Hematopoietic multipotent progenitor cell (in vitro differentiated cells): ENCODE measurements at places on chromosomes 11 and 22.
A peak's percentile ranks its signal among the peaks of the same experiment; 100 is the strongest.

DNA sequence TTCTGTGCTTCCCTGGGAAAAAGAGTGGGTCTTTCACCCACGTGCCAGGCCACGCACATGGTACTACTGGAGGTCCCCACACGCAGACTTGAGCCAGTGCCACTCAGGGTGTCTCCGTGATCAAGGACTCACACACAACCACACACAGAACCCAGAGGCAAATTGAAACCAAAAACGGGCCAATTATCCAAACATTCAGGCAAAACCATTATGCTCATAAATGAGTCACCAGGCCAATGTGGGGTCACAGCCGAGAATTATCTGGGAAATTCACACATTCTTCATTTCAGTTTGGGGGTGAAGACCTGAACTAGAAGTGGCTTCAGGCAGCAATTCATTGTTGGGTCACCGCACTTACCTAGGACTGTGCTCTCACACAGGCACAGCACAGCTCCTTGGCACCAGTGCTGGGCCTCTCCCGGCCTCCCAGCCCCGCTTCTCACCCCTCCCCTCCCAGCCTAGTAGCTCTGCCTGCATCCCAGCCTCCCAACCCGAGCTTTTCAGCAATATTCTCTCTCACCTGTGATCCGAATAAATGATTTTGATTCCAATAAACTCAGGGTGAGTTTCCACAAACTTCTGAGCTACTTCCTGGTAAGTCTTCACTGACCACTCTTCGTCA lies 28.0 kb downstream of the ADA2 start:
- no peak for DNase-seq

DNA sequence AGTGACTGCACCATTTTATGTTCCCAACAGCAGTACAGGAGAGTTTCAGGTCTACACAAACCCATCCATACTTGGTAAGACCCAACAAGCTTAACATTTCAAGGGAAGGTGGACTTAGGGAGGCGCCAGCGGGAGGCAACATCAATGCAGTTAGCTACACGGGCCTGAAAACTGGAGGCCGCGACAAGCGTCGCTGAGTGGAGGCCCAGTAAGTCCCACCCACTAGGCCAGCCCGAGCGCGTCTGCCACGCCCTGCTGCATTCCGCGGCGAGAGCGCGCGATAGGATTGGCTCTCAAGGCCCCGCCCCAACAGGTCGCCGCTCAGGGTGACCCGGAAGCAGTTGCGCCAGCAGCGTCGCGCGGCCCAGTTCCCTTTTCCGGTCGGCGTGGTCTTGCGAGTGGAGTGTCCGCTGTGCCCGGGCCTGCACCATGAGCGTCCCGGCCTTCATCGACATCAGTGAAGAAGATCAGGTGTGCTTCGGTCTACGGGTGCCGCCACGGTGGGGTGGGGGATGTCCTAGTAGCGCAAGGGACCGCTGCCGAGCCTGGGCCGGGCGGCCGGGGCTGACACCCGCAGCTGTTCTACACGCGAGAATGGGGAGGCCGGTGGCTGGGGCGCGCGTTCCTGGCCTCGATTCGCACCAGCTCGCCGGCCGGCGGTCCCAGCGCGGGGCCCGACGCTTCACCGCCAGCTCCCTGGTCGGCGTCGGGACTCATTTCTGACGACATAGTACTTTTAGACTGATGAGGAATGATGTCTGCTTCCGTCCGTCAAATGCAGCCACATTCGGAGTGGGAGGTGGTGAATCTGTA lies at the start of gene EIF3M:
Gene EIF3M, plus strand, starts transcription at position 373 of the 813 bp plus-strand sequence. Its CDS starts 57 bp downstream, at position 430.
- DNase-seq = peak; percentile 86

GRCh38 chr22:49039625-49040024 lies 788.0 kb downstream of the BRD1 start:
- DNase-seq = no peak

GRCh38 chr11:111846636-111847035 lies 24.7 kb downstream of the ALG9 start:
- DNase-seq = no peak

- DNase-seq = no peak
Observed at GRCh38 chr11:3002351-3002861, 10.3 kb upstream of the NAP1L4 start.

DNA sequence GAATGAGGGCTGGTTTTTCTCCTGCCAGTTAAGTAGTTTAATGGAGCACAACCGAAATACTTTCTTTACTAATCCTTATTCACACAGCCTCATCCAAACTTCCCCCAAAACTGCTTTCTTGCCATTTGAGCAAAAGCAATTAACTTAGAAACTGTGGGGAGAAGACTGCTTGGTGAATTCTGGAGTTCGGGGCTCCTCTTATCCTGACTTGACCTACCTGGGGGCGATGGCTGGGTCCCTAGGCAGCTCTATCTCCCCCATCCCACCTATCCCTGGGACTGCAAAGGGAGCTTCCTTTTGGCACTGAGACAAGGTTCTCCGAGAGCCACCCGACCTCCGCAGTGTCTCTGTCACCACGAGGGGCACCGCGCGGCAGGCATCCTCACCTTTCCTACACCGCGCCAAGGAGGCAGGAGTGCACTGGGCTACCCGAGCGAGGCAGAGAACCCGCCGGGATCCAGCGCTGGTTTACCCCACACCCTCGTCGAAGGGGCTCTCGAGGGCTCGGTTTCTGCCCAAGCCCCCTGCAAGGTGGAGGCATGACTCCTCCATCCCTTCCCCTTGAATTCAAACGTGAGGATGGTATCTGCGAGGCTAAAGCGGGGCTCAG lies 759 bp downstream of the DESI1 start:
- peak; percentile 16 for DNase-seq

DNA sequence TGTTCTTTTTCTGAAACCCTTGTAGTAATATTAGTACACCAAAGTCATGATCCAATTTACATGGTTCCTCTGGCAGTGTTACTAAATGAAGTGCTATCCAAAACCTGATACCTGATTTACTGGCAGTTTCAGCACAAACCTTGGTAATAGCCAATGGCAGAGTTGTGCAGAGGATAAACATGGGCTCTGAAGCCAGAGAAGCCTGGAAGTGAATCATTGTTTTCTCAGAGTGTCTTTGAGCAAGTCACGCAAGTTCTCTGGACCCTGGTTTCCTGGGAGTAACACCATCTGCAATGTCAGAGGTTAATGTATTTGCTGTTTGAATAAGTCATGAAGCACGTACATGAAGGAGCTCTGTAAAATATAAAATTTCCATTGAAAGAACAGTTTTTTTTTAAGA lies 222.3 kb upstream of the NARS2 start:
- no peak for DNase-seq

DNA sequence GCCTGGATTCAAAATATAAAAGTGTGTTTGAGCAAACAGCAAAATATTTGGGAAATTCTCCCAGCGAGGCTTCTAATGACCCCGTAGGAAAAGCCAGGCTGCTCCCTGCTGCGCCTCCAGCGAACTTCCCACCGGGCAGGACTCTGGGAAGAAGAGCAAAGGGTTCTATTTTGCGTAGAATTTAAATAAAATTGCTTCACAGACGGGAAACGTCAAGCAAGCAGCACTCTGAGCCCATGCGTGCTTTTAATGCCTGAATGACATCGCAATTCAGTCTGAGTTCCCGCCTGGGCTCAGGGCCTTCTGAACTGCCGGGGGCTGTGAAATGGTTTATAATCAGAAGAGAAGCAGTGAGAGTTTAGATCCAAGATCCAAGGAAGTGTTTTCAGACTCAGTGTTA lies 775.1 kb downstream of the BRD1 start:
- DNase-seq = no peak

DNA sequence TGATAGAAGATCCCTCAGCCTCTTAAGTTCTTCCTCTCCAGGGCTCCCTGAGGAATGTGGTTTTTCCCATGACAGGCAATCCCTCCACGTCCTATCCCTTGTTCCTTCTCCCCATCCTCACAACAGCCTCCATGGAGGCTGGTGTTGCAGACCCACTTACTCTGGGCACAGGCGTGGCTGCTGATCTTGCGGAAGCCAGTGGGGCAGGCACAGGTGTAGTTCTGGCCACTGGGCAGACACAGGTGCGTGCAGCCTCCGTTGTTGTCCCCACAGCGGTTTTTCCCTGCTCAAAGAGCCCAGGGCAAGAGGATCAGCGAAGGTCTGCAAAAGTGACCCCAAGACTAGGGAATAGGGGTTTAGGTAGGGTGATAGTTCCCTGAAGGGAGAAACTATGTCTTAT lies 29.1 kb downstream of the LRP4 start:
- DNase-seq = no peak

GRCh38 chr11:132658696-132659095 lies 873.6 kb downstream of the OPCML start:
- no peak for DNase-seq
